ENCODE measurements at places on chromosomes 4 and X. TPM values are rescaled to one million over a fixed set of nuclear protein-coding genes. Genes with fewer than 3 reads are reported as not detected.
A peak's percentile ranks its signal among the peaks of the same experiment; 100 is the strongest.

DNA sequence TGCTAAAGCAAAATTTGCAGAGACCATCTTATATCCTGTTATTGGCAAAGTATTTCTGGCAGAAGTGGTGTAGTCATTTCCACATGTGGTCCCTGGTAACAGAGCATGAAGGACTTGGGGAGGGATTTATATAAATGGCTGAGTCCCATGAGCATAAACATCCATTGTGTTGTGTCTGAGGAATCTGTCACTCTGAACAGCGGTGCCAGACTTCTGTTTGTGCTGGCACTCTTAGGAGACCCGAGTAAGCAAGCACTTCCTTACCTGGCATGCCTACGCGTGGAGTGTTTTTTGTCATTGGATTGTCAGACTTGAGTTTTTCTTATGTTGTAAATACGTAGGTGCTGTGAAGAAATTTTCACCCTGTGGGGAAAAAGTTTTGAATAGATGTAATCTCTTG is 285.9 kb downstream of the ARHGAP10 start:
- peak; percentile 22 for DNase-seq

CLTRN gene
- 129 TPM for polyA plus RNA-seq

- DNase-seq = no peak
Measured at GRCh38 chr4:57318703-57319102, 208.5 kb upstream of the IGFBP7 start.

GRCh38 chrX:133302775-133303445 is 84.8 kb upstream of the TFDP3 start:
- DNase-seq = no peak

- DNase-seq = no peak
Measured at GRCh38 chrX:19827088-19827487, 60.3 kb downstream of the SH3KBP1 start.

DNA sequence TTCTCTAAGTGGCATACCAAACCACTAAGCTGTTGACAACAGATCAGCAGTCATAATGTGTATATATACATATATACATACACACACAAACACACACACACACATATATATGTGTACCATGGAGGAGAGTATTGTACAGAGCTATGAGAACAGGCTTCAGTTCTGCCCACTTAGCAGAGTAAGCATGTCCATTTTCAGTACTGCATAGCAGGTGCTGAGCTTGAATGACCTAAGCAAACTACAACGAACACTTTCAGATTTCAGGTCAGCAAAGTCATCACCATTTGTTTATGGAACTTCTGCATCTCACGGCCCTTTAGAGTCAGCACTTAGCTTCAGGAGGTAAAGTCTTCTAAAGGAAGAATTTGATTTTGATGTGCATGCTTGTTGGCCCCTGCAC is 735.8 kb upstream of the ATOH1 start:
- no peak for DNase-seq

DNA sequence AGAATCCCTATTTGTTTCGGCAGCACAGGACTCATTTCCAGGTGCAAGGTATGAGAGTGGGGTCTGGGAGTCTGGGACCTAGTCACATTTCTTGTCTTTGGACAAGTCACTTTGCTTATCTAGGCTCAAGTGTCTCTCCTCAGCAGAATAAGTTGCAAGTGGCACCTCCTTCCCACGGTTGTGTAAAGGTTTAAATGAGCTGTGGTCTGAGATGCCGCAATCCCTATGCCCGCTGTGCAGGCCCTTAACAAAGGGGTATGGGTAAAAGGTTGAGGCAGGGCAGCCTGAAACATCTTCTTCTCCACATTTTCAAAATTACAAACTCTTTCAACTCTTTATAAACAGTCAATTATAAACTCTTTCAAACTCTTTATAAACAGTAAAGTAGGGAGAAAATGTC is 93.7 kb downstream of the RTL5 start:
- DNase-seq = no peak

FGF13 gene
- polyA plus RNA-seq = 9.2 TPM

GRCh38 chr4:71243091-71243833 is 95.6 kb upstream of the SLC4A4 start:
- DNase-seq = no peak

ZFP92 gene
- 0.47 TPM for polyA plus RNA-seq

DNA sequence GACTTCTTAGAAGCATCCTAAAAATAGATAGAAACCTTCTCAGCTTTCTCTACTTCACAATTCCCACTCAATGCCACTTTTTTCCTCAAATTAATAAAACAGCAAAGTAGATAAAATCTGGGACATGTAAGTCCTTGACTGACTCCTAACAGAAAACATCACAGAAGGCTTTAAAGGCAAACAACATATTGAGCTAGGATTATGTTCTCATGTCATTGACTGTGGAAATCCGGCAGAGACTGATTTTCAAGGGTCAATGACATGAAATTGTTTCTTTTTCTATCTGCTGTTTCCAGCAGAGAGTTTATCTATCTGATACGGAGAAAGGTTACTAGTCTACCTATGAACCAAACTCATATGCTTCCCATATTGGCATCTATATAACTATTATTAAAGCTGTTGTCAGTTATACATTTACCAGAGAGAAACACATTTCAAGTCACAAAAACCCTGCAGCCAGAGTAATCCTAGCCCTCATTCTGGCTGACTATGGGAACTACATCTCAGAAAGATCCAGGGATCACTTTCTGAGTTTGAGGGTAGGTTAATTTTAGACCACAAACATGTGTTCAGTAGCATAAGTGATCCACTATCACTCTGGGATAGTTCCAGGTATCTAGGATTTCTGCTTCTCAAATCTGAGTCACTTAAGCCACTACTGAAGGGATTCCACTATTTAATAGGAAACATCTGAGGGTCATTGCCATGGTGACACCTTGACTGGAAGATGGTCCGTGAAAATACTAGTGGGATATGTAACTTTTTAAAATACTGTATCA is 147.6 kb downstream of the PPP3CA start:
- no peak for DNase-seq

CLIC2 gene
- 7.3 TPM for polyA plus RNA-seq

GRCh38 chr4:54322818-54323417 is 93.8 kb downstream of the PDGFRA start:
- DNase-seq = peak; percentile 84

CCNA2 gene
- polyA plus RNA-seq = 0.71 TPM

DNA sequence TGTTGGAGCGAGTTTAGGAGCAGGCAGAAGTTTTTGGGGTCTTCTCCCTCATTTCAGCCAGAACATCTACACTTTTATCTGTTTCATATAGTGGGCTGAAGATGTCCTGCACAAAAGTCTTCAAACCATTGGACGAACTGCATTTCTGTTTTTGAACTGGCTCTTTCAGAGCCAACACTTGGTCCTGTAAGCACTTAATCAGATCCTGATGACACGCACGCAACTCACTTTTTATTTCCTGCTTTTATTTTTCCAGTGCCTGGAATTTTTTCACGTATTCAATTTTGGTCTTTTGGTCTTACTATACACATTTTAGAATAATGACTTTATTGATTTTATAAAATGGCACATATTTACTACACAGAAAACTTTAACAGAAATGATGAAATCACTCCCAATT is 40.2 kb upstream of the NKX3-2 start:
- DNase-seq = no peak

GRCh38 chr4:177579649-177580048 is 137.4 kb upstream of the AGA start:
- no peak for DNase-seq

SORCS2 gene
- 6.1 TPM for polyA plus RNA-seq

DNA sequence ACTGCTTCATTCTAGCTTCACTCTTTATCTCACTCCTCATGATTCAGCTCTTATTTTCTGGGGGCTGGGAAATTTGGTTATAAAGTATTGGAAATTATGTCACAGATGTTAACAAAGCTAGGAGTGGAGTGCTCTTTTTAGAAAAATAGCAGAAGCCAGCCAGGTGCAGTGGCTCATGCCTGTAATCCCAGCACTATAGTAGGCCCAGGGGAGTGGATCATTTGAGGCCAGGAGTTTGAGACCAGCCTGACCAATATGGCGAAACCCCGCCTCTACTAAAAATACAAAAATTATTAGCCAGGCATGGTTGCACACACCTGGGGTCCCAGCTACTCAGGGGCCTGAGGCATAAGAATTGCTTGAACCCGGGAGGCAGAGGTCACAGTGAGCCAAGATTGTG is 97.2 kb upstream of the GUCY1A1 start:
- DNase-seq = no peak

GRCh38 chr4:109044431-109044830 is 258.0 kb downstream of the COL25A1 start:
- no peak for DNase-seq

- DNase-seq = peak; percentile 92
Measured at GRCh38 chr4:186029571-186030398, 39.2 kb upstream of the TLR3 start.

GRCh38 chrX:19370061-19370460 is 26.3 kb downstream of the PDHA1 start:
- DNase-seq = no peak

GABRB1 gene
- 0.82 TPM for polyA plus RNA-seq

- DNase-seq = no peak
Measured at GRCh38 chr4:87268411-87268810, 48.0 kb upstream of the KLHL8 start.

WDFY3 gene
- 9.4 TPM for polyA plus RNA-seq

GRCh38 chr4:1305261-1305711 is 15.6 kb downstream of the MAEA start:
- peak; percentile 53 for DNase-seq

- no peak for DNase-seq
Measured at GRCh38 chrX:7351926-7352325, 204.0 kb upstream of the PUDP start.

SPANXB1 gene
- not detected for polyA plus RNA-seq

GRCh38 chr4:184016759-184017668 is 111.9 kb downstream of the STOX2 start:
- DNase-seq = peak; percentile 60

IBSP gene
- polyA plus RNA-seq = not detected

DNA sequence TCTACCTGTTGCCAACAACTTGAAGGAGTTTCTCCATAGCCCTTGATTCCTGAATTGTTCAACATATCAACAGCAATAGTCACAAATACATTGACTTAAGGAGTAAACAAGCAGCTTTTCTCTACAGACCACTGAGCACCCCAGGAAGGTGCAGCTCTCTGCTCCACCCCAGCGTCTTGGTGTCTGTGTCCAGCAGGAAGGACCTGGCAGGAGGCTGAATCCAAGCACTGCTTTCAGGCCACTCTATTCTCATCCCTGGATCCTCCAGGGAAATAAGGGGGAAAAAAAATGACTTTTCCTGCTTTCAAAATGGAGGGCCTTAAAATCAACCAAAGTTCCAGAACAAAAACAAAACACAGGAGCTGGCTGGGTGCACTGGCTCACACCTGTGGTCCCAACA is 160.3 kb upstream of the MAB21L2 start:
- DNase-seq = no peak

DNA sequence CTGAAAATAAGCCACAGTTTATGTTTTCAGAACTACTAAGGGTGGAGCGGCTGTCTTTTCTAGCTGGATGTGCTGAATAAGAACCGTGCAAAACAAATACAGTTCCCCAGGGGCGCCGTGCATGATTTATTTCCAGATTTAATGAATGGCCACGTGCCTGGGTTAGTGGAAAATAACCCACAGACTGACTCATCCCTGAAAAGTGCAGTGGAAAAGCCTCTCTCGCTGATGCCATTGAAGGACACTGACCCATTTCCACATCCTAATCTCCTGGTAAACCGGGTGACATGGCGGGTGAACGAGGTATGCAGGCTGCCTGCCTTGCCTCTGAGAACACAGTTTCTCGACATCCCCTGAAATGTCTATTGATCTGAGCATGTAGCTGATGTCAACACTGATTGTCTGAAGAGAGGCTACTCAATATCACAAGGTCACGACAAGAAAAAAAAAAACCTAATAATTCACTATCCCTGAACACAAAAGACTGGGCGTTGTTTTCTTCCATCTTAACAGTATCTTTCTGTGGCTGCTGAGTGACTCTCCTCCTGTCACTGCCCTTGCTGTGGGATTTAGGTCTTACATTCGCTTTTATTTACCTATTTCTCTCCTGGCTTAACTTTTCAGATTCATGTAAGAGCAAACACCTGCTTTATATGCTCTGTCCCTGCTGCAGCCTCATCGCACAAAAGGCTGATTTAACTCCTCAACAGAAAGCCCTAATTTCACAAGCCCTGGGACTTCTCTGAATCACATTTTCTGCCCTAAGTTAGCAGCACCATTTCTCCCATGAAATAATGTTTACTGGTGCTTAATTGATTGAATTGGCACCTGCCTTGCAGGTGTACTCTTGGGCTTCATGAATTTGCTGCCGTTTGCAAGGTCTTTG is 76.9 kb upstream of the SCOC start:
- DNase-seq = peak; percentile 31

All from kidney (tissue), 22 donors.